ENCODE measurements at places on chromosomes 16 and 17. TPM values are rescaled to one million over a fixed set of nuclear protein-coding genes. Genes with fewer than 3 reads are reported as not detected.

The MSI2 gene
- 52.5 TPM for total RNA-seq

DNA sequence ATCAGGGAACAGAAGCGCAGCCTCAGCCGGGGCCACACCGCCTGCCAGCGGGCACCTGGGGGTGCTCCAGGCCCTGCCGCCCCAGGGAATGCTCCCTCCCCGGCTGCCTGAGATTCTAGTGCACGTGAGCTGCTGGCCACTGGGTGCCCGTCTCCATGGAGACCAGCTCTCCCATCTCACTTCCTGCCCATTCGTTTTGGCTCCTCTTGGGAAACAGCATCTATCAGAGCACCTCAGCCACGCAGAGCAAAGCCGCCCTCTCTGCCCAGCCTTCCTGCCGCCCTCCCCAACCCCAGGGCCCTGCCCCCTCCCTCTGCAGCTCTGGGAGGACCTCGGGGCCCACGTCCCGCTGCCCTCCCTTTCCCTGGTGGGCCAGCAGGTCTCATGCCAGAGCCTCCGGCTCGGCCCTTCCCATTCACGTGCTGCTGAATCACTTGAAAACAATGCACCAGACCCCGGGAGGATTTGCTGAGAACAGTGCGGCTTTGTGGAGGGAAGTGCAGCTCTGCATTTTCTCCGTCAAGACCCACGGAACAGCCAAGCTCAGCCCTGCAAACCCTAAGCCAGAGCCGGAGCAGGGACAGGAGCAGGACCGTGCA lies 19.4 kb downstream of the CEP295NL start:
- no peaks in the 10 kb centered on the region for H3K27me3 ChIP-seq
- DNase-seq, result peak; percentile 59
- H3K27ac ChIP-seq, result peak overlapping the region; percentile 61
- peaks cover 15% of the 10 kb centered on the region for H3K36me3 ChIP-seq
- H3K4me1 ChIP-seq, result peaks cover 86% of the 10 kb centered on the region

The CMTM2 gene
- total RNA-seq, result 0.94 TPM

The C1QBP gene
- total RNA-seq, result 246 TPM

DNA sequence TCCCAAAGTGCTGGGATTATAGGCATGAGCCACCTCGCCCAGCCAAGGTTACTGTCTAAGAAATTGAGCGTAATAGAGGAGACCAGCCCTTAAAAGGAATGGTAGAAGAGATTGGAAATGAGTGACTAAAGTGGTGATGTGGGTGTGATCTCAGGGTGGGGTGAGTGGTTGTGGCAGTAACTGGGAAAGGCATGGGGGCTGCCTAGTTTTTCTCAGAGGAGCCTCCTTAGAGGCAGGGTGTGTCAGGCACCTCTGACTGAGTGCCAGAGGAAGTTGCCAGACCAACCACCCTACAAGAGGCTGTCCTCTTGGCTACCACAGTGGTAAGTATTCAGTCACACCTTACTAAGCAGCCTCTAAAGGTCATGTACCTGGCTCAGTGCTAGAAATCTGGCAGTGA lies 8.9 kb downstream of the DUS2 start:
- no peak overlapping the region for H3K27ac ChIP-seq
- peaks cover 24% of the 10 kb centered on the region for H3K36me3 ChIP-seq
- no peaks in the 10 kb centered on the region for H3K4me1 ChIP-seq
- no peak for DNase-seq
- H3K4me3 ChIP-seq, result no peak overlapping the region
- H3K27me3 ChIP-seq, result no peaks in the 10 kb centered on the region

DNA sequence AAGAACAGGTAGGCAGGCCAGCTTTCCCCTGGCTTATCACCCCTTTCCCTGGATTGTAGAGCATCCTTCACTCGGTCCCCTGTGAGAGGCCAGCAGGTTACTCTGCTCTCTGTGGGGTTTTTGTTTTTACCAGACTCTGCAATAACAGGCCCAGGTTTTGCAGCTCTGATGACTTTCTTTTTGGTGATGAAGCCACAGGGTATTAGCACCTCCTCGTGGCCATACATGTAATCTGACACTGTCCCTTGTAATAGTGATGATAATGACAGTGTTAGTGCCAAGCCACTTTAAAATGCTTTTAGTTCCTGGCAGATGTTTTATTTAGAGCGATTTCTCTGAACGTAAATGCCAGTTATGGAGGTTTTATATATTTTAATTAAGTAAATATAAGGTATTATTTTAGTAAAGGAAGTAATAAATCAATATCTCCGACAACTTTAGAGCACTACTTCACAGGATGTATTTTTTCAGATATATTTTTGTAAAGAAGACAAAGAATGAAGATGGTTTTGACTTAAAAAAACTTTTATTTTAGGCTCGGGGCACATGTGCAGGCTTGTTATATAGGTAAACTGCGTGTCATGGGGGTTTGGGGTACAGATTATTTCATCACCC lies 38.0 kb upstream of the CPHXL start:
- no peaks in the 10 kb centered on the region for H3K36me3 ChIP-seq
- H3K27ac ChIP-seq, result no peak overlapping the region

GRCh38 chr16:72848759-72849664 lies 198.9 kb downstream of the ZFHX3 start:
- H3K36me3 ChIP-seq, result no peaks in the 10 kb centered on the region
- no peaks in the 10 kb centered on the region for H3K27me3 ChIP-seq
- no peak overlapping the region for H3K27ac ChIP-seq
- no peak for DNase-seq
- no peak overlapping the region for H3K4me3 ChIP-seq

The TSPAN10 gene
- 0.47 TPM for total RNA-seq

The SLC16A13 gene
- total RNA-seq, result 0.42 TPM
